ENCODE measurements at places on chromosomes 12 and 14.

DNA sequence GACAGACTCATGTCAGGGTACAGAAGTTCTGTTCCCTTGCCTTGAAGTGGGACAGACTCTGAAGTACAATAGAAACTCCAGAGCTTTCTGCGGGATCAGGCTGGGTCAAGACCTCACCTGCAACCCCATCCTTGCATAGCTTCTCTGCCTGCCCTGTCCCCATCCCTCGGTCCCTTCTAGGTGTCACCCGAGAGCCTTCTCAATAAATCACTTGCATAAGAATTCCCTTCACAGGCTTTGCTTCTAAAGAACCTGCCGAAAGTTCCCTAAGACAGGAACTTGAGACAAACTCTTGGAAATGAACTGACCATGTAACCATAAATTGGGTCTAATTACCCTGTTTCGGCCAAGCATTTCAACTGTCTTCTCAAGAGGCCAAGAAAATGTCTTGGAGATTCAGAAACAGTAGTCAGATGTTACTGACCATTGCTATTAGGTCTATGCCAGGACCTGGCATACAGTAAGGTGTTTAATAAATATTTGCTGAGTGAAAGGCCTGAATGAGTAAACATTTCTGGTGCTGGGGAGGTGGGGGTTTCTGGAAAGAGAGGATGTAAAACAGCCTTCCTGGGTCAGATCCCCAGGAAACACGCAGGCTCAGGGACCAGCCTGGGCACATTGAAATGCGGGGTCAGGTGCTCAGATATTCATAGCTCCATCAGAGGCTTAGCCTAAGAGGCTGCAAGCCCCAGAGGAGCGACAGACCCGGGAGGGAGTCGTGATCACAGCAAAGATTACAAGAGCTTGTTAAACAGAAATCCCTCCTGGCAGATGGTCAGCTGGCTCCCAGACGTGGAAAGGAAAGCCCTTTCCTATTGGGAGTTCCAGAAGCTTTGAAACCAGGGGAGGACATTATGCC lies 226.2 kb upstream of the LHX5 start:
- DNase-seq = no peak

- DNase-seq = no peak
Measured at GRCh38 chr14:63840981-63841380, 11.8 kb upstream of the SYNE2 start.

GRCh38 chr12:56205445-56205844 lies 16.2 kb upstream of the SMARCC2 start:
- DNase-seq = no peak

DNA sequence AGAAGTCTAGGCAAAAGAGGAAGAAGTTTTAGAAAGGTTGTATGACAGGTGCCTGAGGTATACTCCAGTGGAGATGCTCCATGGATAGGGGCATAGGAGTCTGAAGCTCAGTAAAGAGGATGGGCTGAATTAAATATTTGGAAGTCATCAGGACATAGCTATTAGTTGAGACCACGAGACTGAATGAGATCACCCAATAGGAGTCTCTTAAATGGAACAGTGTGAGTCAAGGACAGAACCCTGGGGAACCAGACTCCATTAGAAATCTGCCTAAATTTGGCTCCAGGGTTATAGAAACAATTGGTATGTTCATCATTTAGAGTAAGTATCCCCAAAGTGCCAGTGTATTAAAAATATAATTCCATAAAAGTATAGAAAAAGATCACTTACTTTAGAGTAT lies 172.6 kb downstream of the PRKCH start:
- no peak for DNase-seq

DNA sequence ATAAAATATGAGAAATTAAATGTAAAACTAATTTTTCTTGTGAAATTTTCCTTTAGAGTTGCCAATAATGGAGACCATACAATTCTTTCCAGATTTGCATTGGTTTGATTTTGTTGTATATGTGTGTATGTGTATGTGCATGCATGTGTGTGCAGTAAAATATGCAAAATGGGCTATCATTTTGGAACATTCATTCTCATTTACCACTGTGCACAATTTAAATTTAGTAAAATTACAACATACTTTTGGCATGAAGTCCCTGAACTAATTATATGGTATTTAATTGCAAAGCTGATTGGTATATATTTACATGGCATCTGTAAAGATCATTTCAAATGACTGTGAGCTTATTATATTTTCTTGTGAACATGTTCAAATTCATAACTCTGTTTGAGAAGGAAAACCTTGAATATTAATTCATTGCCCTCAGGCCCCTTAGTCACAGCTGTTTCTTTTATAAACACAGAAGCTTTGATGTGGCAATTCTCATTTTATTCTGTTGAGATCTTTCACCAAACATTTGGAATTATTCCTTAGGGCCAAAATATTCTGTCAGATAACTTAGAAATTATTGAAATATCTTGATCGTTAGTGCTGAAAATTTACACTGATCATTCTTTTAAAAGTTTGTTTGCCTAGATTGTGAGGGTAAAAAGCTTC lies 17.6 kb downstream of the KERA start:
- no peak for DNase-seq

- DNase-seq = no peak
Measured at GRCh38 chr14:104440297-104440956, 139.1 kb upstream of the C14orf180 start.

DNA sequence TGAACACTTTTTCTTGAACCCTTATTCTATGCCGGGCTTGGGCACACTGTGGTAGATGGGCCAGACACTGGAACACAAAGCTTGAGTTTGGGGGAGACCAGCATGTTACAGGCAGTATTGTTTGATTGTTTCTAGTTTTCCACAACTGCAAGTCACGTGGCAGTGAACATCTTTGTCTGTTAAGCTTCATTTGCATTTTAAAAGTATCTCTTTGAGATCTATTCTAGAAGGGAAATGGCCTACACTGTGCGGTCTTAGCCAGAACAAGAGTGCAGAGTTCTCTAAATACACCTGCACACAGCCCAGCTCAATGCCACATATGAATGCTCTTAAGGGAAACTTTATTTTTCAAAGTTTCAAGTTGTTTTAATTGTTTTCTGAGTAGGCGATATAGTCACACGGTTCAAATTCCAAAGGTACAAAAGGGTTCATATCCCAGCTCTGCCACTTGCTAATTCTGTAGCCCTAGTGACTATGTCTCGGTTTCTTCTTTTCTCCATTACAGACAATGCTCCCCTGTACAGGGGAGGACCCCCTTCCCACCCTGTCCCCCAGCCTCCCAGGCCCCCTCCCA lies 24.9 kb downstream of the RIN3 start:
- no peak for DNase-seq

- DNase-seq = no peak
Measured at GRCh38 chr14:95327558-95328374, 8.1 kb upstream of the CLMN start.

DNA sequence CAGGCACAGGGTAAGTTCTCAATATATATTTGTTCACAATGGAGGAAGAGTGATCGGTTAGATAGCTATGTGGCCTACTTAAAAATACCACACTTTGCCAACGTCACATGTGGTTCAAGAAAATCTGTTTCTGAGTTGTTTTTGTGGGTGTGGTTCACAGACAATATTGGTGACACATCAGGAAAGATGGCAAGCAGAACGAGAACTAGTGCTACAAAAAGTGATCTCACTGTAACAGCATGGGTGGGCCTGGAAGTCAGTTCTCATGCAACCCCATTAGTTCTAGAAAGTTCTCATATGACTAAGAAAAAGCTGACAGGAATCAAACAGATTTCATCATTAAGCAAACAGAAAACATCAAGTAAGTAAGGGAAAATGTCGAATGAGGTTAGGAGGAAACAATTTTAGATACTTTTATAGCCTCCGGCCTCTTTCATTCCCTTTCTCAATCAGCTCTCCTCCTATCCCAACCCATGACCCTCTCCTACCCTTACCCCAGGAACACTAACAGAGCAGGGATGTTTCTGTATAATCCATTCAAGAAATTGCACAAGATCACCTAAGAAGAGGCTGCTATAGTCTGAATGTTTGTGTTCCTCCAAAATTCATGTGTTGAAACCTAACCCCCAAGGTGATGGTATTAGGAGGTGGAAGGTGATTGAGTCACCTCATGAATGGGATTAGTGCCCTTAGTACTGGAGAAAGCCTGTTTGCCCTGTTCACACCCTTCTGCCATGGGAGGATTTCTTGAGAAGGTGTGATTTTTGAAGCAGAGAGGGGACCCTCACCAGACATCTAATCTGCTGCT lies 15.5 kb upstream of the NTN4 start:
- DNase-seq = no peak

- DNase-seq = no peak
Measured at GRCh38 chr12:53942467-53942997, 3.9 kb downstream of the HOXC13 start.

DNA sequence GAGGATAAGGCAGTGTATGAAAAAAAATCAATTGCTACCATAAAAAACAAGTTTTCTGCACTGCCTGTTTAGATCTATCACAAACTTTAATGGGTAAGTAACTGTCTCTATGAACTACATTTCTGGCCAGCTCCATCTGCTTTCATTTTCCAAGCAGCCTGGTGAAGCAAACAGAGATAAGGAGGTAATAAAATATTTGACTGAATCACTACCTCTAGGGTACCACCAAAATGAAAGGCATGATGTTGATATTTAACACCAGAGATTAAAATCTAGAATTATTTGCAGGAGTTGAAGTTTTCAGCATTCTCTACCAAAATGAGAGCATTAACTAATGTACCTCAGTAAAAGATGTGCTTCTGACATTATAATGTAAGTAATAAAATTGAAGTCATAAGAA lies 863.5 kb upstream of the MGAT4C start:
- no peak for DNase-seq

Measured in stimulated activated CD4-positive, alpha-beta T cell treated with anti-CD3 and anti-CD28 coated beads, TNF-alpha, amount 100 ng/mL, for 48 hours (primary cell).